ENCODE measurements at places on chromosomes 3 and 15.

DNA sequence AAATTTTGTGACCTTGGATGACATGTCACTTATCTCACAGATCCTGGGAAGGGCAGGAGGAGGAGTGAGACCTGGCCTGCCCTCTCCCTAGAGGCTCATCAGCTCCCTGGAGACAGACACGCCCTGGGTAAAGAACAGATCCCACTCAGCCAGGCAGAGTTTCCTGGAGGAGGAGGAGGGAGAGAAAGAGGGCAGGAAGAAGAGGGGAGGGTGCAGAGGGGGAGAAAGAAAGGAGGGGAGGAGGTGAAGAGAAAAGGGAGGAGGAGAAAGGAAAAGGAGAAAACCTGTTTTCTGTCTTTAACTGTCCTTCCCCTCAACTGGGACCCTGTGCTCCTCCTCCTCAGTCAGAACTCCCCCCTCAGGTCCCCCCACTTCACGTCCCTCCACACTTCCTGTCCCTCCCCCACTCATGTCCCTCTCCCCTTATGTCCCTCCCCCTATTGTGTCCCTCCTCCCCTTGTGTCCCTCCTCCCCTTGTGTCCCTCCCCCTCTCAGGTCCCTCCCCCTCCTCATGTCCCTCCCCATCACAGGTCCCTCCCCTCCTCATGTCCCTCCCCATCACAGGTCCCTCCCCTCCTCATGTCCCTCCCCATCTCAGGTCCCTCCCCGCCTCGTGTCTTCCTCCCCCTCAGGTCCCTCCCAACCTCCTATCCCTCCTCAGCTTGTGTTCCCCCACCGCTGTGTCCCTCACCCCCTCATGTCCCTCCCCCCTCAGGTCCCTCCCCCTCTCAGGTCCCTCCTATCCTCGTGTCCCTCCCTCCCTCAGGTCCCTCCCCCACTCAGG is 52.3 kb upstream of the CGNL1 start:
- DNase-seq: no peak

- no peak for DNase-seq
These were observed 218.3 kb downstream of the TUSC7 start for GRCh38 chr3:116927918-116928317.

DNA sequence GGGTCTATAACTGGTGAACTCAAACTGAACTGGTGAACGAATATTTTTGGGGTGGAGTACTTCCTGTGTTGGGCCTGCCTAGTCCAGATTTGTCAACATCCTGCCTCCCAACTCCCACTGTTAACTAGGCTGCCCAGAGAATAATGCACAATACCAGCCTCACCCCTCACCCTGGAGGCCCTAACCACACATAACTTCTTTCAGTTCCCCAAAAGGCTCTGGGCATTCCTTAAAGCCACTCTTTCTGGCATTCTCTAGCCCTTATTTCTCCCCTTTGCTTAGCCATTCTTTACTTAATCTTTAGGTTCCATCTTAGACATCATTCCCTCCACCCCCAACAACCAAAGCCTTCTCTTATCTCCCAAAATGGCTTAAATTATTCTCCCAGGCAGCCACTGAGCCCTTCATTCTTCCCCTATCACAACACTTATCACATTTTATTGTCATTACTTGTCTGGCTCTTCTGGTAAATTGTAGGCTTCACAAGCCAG is 9.1 kb upstream of the SEC11A start:
- no peak for DNase-seq

- DNase-seq: no peak
These were observed 25.4 kb downstream of the RUVBL1 start for GRCh38 chr3:128098234-128098633.

DNA sequence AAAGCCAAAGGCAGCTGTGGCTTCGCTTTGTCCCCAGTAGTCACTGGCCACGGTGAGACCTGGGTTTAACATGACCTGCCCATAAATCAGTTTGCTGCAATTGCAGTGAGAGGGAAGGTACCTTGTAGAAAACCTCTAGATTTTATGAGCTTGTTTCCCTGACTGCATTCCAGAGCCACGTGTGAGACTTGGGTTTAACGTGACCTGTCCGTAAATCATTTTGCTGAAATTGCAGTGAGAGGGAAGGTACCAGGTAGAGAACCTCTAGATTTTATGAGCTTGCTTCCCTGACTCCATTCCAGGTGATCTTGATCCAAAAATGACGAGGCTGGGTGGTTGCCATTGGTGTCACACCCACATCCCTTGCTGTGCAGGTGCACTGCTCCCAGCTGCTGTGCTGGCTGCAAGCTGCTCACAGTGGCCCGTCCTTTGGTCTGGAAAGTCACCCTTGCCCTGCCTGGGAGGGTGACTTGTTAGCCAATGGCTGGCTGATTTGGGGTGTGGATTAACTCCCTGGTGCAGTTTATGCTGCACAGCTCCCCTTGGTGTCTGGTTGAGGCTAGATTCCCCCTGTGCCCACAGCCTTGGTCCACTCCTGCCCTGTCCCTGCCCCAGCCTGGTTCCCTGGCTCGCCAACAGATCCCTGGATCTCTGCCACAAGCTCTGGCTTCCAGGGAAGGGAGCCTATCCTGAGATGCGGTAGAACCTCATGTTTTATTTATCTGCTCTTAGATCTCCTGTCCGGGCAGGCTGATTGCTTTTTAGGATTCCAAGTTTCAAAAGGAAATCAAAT is 192.7 kb upstream of the CTDSPL start:
- peak; percentile 9 for DNase-seq

DNA sequence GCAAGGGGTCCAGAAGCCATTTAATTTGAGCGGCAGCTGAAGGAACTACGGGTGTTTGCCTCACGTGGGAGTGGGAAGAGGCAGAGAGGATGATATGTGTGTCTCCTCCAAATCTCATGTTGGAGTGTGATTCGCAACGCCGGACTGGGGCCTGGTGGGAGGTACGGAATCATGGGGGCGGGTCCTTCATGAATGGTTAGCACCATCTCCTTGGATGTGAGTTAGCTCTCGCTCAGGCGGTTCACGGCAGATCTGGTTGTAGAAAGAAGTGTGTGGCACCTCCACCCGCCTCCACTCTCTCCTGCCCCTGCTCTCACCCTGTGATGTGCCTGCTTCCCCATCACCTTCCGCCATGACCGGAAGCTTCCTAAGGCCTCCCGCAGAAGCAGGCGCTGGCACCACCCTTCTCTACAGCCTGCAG is 25.4 kb downstream of the XXYLT1 start:
- DNase-seq: no peak
